Transverse colon (tissue), 4 donors: ENCODE measurements at places on chromosomes 3 and 15. TPM values are rescaled to one million over a fixed set of nuclear protein-coding genes. Genes with fewer than 3 reads are reported as not detected.
A peak's percentile ranks its signal among the peaks of the same experiment; 100 is the strongest.

GRCh38 chr15:70095408-70096214 is 2.1 kb downstream of the TLE3 start:
- DNase-seq = peak; percentile 43

- no peak for DNase-seq
Measured at GRCh38 chr3:179710079-179710478, 57.2 kb downstream of the USP13 start.

LTK gene
- total RNA-seq = 9.1 TPM

- DNase-seq = no peak
Measured at GRCh38 chr3:137409584-137409983, 354.5 kb upstream of the SOX14 start.

CSPG4 gene
- 16.7 TPM for total RNA-seq

DNA sequence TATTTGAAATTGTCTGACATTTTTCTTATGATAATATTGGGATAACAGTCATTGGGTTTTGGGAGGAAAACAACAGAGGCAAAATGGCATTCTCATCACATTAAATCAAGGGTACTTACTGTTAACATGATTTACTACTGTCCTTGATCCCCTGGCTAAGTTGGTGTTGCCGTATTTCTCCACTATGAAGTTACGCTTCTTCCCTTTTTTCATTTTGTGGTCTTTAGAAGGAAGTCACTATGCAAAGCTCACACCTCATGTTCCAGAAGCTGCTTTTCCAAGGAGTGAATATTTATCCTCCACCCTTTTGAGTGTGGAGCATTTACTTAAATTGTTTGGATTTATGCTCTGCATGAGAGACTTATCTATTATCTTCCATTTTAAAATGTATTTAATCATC is 63.7 kb downstream of the ALCAM start:
- DNase-seq = no peak

DNA sequence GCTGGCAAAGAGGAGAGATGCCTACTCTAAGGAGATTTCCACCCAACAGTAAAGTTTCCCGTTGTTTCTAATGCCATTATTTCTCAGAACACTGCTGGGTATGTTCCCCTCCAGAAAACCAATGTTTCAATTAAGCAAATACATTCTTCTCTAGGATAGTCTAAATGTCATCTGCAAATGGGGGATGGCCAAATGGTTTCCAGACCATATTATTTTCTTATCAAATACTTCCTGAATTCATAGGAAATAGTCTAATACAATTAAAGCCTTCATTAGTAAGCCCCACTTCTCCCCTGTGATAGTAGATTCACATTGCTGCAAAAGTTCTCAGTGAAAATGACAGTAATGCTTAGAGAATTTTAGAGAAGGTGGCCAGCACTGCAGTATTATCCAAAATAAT is 716.6 kb downstream of the GRM7 start:
- no peak for DNase-seq

- no peak for DNase-seq
Measured at GRCh38 chr3:143562789-143563188, 285.5 kb downstream of the SLC9A9 start.

DNA sequence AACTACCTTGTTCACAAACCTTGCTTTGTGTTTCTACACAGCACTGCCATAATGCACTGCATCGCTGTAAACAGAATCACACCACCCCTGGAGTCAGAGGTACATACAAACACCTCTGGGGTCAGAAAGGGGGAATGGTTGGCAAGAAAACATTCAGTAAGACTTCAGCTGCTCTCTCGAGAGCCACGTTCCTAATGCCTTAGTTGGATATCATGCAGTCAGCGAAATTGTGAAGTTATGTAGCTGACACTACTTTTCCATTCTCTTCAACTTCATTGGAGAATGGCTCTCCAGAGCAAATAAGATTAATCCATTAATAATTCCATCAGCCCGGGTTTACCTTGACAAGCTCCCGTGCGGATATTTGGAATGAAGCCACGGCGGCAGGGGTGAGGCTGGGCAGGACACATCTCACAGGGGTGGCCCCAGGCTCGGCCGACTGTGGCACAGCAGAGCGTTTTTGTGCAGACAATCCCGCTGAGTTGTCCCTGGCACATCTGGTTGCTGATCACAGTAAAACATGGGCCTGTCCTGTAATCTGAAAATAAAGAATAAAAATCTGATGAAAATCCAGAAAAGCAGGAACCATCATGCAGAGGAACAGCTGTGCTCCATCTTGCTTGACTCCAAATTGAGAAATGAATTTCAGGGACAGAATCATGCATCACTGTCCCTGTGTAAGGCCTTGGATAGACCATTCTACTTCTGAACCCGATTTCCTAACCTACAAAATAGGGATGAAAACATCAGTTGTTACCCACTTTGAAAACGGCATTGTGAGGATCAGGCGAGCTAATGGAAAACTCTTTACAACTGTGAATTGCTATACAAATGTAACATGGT is 108.0 kb downstream of the FBN1 start:
- DNase-seq = no peak

- DNase-seq = peak; percentile 74
Measured at GRCh38 chr3:32569540-32570420, 878 bp downstream of the DYNC1LI1 start.

DNA sequence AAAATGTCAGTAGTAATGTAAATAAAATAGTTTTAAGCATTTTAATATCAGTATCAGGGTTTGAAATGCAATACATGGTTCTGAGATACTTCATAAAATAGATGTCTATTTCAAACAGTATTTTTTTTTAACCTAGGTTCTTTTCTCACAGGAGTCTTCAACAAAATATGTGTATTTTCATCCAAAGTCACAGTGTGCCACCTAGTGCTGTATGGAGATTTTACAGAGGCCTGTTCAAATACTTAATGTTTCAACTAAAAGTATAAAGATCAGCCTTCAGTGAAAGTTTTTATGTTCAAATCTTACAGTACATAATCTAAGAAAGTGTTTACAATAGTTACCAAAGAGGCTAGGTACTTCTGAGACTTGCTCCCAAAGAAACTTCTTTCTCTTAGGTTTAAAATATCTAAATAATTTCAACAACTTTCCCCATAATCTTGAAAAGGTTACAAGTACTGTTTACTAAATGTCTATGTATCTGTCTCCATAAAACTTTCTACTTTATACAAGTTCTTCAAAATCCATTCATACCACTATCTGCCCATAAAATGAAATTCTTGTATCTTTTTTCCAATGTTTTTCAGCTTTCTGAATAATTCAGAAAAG is 38.3 kb downstream of the SCAPER start:
- DNase-seq = no peak

ALDH1A2 gene
- total RNA-seq = 0.68 TPM

DNA sequence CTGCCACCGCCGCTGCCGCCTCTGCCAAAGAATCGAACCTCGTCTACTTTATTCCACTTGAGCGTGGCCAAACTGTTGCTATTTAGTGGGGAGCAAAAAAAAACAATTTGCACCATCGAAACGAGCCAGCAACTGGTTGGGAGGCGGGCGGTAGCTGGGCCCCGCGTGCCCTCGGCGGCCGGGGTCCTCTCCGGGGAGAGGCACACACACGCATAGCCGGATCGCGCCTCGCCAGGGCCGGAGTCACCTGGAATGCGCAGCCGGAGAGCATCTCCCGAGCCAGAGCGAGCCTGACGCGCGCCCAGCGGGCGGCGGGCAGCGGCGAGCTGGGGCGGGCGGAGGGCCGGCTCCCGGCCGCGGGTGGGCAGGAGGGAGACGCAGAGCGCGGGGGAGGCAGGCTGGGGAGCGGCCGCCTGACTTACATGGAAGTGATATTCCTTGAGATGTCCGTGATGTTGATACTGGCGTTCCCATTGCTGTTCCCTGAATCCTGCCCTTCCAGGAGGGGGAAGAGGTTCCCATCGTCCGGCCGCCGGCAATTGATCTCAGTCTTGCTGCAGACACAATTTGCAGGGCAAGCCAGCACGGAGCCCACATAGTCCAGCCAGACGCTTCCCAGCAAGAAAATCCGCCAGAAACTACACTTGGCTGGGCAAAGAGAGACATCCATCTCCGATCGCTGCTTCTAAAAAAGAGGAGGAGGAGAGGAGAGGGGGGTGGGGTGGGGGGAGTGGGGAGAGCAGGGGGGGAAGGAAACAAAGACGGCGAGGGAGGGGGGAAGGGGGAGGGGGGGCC is 858 bp downstream of the NTRK3 start:
- no peak for DNase-seq

GRCh38 chr3:114052216-114052615 is 4.1 kb downstream of the CCDC191 start:
- no peak for DNase-seq

- no peak for DNase-seq
Measured at GRCh38 chr15:58331560-58331912, 100.3 kb upstream of the LIPC start.

DNA sequence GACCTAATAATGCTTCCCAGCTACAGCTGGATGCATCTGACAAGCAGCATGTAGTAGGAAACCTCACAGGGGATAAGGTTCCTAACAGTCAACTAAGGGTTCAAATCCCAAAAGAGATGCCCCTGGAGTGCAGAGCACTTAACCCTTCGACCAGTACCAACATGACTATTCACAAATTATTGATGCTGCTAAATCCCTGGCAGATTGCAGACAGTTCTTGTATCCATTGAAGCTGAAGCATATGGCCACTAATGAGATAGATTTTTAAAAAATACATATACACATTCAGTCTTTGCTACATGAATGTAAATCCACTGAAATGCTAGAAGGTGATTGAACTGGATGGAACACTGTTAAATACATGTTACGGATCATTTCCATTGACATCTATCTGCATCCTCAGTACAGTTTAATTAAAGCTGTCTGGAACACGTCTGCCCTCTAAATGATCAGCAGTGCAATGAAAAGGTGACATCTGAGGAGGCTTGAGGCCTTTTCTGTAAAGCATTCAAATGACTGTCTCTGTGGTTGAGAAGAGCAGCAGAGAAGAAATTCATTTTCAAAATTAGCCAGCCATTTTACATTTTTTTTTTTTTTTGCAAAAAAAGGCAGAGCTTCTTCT is 19.5 kb upstream of the NANOGP8 start:
- no peak for DNase-seq

IL17RB gene
- total RNA-seq = not detected

TM4SF1 gene
- 109 TPM for total RNA-seq

DNA sequence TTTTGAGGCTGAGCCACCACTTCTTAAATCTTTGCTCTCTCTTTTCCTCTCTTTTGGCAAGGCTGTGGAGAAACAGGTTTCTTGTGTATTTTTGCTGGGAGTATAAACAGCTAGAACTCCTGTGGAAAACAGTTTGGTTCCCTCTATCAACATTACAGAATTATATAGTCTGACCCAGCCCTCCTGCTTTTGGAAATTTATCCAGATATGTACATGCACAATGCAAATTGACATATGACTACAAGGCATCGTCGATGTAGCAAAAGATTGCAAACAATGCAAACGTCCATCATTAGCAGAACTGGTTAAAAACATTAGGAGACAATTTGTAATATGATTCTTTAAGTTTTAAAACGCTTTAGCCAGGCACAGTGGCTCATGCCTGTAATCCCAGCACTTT is 12.5 kb upstream of the MYO1E start:
- no peak for DNase-seq

- DNase-seq = no peak
Measured at GRCh38 chr3:186493525-186494255, 50.5 kb downstream of the CRYGS start.

SPESP1 gene
- not detected for total RNA-seq
